Hematopoietic multipotent progenitor cell treated with erythropoietin and hydrocortisone succinate and interleukin-3 and kit ligand, for 8 days (in vitro differentiated cells): ENCODE measurements at places on chromosomes 2 and 18.

DNA sequence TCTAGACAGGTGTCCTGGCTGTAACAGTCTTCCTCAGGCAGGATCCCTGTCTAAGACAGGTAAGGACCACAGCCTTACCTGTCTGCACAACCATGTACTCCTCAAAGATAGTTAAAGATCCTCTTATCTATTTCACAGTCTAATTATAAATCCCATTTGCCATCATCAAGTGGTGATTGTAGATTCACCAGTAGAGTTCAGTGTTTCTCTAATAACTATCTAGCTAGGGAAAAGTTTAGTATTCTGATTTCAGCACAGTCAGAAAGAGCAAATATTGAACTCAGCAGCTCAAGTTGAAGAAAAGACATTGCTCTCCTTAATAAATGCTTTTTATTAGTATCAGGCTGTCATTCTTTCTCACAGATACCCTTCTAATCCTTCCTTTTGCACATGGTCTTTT, 1305.5 kb upstream of the NXPH2 start:
- no peak for DNase-seq

- DNase-seq: no peak
Observed at GRCh38 chr2:138708682-138709241, 71.4 kb downstream of the NXPH2 start.

DNA sequence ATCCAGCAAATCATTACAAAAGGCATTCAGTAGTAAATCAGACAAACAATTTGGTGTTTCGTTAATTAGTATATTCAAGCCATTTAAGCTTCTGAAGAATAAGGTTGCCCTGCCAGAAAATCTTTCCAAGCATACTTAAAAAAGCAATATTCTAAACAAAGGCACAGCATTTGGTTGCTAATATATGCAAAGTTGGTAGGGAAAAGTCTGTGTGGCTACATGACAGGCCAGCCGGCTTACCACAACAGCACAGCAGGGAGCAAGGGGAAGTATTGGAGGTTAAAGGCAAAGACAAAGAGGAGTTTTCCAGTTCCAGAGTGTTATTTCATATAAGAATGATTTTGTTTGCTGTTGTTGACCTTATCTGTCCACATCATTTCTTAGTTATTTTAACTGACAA, 282.3 kb downstream of the MBD5 start:
- no peak for DNase-seq

DNA sequence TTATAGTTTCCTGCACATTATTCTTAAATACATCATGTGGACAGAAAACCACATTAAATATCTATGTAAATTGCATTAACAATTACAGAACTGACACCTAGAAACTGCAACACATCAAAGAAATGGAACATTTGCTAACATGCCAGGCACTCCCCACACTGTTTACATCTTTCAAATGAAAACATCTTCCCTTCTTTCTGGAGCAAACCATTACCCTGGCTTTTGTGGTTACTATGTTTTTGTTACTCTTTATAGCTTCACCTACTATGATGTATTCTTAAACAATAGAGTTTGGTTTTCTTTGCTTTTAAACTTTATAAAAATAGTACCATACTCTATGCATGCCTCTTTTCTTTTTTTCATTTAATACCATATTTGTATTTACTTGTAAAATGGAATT, 1894.5 kb upstream of the CELF4 start:
- DNase-seq: no peak

DNA sequence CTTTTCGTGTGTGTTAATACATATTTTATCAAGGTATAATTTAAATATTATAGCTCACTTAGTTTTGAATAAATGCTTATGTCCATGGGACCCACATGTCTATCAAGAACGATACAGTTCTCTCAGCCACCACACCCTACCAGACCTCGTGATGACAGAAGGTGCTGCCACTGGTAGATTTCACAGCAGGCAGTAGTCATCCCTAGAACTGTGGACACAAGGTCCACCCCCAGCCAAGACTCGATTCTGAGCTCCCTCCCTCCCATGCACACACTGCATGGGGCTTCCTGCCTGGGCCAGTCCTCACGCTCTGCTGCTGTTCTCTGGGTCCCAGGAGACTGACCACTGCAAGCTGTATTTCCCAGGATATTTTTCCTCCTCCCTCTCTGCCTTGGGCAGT, 26.5 kb upstream of the CREB1 start:
- peak; percentile 64 for DNase-seq

DNA sequence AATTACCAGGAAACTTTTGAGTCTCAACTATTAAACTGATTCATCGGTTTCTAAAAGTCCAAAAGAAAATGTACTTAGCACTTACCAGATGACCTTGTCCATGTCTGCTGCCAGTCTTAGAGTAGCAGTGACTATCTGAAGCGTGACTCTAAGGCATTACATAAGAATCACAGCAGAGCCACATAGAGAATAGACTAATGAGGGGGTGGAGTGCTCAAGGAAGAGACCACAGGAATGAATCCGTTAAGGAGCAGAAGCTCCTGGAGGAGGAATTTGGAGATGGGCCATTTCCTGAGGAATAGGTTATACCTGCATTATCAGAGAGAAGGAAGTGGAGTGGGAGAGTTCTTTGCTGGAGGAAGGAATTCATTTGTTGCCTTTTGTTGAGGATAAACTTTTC, 116.0 kb downstream of the MAP3K20 start:
- no peak for DNase-seq

DNA sequence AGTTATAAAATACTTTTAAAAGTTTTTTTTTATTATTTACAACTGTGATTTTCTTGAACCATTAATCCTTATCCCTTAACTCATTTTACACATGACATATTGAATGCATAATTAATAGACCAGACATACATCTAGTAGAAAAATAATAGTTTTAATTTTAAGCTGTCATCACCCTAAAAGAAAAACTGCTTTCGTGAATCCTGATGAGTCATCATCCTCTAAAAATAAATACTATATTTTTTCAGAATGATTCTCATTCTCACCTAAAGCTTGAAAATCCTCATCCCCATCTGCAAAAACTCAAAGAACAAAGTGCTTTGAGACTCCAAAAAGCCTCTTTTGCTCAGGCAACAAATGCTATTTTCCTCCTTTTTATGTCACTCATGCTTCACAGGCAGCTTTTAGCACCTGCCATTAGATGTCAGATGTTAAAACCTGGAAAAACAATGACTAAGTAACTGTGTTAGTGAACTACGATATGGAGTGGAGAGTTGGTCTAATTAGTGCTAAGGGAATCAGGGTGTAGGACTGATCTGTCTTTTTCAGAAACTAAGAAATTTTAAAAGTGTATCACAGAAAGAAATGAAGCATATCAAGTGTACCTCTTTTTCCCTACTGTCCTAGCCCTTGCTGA, 297.6 kb downstream of the TMX3 start:
- DNase-seq: no peak

- no peak for DNase-seq
Observed at GRCh38 chr2:192228685-192229084, 34.0 kb upstream of the TMEFF2 start.

GRCh38 chr2:100008956-100009355, 133.4 kb downstream of the AFF3 start:
- no peak for DNase-seq

- no peak for DNase-seq
Observed at GRCh38 chr2:241870081-241870541, 582 bp downstream of the RTP5 start.

GRCh38 chr2:127170452-127171197, 49.5 kb downstream of the CYP27C1 start:
- no peak for DNase-seq
